ENCODE measurements at places on chromosomes 3 and 15.

GRCh38 chr3:184752361-184752760, 40.5 kb upstream of the MAGEF1 start:
- peaks cover 5% of the 10 kb centered on the region for H3K4me1 ChIP-seq
- no peak overlapping the region for H3K4me3 ChIP-seq
- DNase-seq, result no peak

DNA sequence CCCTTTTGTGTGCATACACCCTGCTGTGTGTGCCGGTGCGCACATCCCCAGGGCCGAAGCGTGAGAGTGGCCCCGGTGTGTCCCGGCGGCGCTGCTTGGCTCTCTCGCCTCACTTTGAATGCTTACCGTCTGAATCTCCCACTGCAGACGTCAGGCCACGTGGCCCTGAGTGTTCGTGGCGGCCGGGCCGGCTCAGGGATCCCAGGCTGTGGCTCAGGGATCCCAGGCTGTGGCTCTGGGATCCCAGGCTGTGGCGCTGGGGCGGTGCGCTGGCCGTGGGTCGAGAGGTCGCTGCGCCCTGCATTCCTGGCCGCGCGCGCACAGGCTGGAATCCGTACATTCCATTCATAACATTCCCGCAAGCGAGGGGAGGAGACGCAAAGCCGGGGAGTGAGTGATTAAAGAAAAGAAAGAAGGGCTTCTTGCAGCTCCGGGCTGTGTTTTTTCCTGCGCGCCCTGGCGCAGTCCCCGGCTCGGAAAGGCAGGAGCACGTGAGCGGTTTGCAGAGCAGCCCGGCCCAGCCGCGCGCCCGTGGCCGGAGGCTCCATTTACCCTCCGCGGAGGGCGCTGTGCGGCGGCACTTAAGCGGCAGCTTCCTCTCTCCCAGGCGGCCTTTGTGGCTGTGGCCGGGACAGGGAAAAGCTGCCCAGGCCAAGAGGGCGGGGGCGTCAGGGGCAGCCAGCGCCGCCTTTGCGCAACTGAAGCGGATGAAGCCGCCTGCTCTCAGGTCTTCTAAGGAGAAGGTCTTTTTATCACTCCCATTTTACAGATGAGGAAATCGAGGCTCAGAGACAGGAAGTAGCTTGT, 87.0 kb upstream of the ALDH1L1 start:
- peaks cover 14% of the 10 kb centered on the region for H3K4me1 ChIP-seq
- H3K36me3 ChIP-seq, result no peaks in the 10 kb centered on the region
- DNase-seq, result peak; percentile 91
- no peak overlapping the region for H3K4me3 ChIP-seq
- no peaks in the 10 kb centered on the region for H3K27me3 ChIP-seq
- H3K27ac ChIP-seq, result peak overlapping the region; percentile 78

DNA sequence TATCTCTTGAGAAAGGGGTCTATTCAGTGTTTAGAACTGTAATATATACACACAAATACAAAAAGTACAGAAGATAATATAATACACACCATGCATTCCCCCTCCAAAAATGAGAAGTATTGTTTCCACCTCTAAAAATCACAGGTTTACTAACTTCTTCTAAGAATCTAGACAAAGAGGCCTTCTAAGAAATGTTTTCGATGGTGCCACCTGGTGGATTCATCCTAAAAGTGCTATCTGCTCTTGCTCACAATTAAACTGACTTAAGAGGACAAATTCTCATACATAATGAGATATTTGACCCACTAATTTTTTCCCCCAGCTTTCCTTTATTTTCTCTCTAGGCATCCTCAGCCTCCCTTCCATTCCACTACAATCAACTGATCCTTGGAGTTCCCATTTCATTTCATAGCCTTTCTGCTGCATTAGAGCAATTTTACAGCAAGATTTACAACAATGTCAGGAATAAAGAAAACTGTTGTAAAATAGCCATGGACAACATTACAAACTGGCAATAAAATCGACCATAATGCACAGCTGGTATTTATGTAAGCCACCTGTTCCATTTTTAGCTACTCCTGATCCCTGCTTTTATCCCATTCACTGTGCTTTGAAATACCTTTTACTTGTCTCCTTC, 124.6 kb downstream of the ARRDC4 start:
- no peaks in the 10 kb centered on the region for H3K27me3 ChIP-seq
- no peak overlapping the region for H3K4me3 ChIP-seq
- no peaks in the 10 kb centered on the region for H3K4me1 ChIP-seq
- peak; percentile 50 for DNase-seq
- H3K36me3 ChIP-seq, result no peaks in the 10 kb centered on the region
- no peak overlapping the region for H3K27ac ChIP-seq

GRCh38 chr3:111069974-111070771, 1.4 kb upstream of the NECTIN3 start:
- H3K27ac ChIP-seq, result peak overlapping the region; percentile 90
- peak; percentile 31 for DNase-seq
- no peaks in the 10 kb centered on the region for H3K36me3 ChIP-seq
- no peaks in the 10 kb centered on the region for H3K4me1 ChIP-seq
- peak overlapping the region; percentile 76 for H3K4me3 ChIP-seq

DNA sequence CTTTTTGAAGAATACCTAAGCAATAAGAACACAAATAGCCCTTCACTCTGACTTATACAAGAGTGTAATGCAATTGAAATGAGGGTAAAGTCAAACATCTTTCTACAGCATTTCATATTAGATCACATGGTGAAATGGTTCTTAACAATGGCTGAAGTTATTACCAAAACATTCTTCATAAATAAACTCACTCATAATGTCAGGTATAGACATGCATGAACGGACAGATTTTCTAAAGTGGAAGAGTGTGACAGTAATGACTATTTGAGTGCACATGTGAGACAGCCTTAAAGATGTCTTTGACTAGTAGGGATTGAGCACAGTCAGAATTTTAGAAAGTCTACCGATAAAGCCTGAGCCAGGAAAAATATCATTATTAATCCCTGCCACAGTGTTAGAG, 471.0 kb downstream of the ZPLD1 start:
- H3K27ac ChIP-seq, result no peak overlapping the region
- no peaks in the 10 kb centered on the region for H3K27me3 ChIP-seq
- DNase-seq, result no peak
- H3K4me1 ChIP-seq, result no peaks in the 10 kb centered on the region
- no peak overlapping the region for H3K4me3 ChIP-seq

DNA sequence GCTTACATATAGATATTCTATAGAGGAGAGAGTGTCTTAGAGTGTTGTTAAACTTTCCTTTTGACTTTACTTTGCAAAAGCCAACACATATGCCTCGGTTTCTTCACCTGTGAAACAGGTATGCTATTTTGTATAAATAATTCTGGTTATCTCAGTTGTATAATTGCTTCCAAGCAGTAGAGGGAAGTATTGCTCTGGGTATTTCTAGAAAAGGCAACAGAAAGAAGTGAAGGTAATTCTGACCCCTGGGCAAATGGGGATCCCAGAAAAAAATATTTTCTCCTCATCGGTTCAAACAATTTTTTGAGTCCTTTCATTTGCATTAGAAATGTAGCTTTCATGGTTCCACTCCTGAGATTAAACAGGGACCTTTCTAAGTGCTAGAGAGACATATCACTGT, 216.5 kb upstream of the SEMA6D start:
- H3K4me1 ChIP-seq, result peaks cover 2% of the 10 kb centered on the region
- no peak for DNase-seq
- H3K36me3 ChIP-seq, result no peaks in the 10 kb centered on the region
- H3K4me3 ChIP-seq, result no peak overlapping the region
- H3K27ac ChIP-seq, result no peak overlapping the region
- H3K27me3 ChIP-seq, result no peaks in the 10 kb centered on the region
